ENCODE measurements at places on chromosomes 3 and 15.

DNA sequence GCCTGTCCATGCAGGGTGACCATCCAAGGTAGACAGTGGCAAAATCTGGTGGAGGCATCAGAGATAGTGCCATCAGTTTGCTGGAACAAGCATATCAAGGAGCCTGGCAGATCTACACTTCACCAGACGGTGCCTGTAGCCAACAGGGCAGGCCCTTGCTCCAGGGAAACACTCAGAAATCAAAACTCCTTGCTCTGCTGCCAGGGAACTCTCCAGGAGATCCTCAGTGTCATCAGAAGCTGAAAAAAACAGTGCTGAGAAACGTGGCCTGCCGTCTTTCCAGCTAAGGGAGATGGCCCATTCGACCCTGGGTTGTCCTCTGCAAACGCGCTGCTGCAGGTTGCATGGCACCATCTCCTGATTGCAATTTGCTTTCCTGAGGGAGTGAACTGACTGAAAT lies 30.5 kb upstream of the ATP13A3 start:
- no peaks in the 10 kb centered on the region for H3K36me3 ChIP-seq
- no peak overlapping the region for H3K4me3 ChIP-seq
- no peaks in the 10 kb centered on the region for H3K27me3 ChIP-seq
- no peak for DNase-seq

- DNase-seq = peak; percentile 27
- H3K27me3 ChIP-seq = no peaks in the 10 kb centered on the region
- H3K4me3 ChIP-seq = no peak overlapping the region
Observed at GRCh38 chr15:51322621-51323296, 15.6 kb downstream of the CYP19A1 start.

- H3K27me3 ChIP-seq = no peaks in the 10 kb centered on the region
- DNase-seq = no peak
Observed at GRCh38 chr3:4062621-4063020, 240.5 kb upstream of the SETMAR start.

- H3K36me3 ChIP-seq = peaks cover 15% of the 10 kb centered on the region
- H3K27ac ChIP-seq = peak overlapping the region; percentile 63
- no peaks in the 10 kb centered on the region for H3K27me3 ChIP-seq
- H3K4me3 ChIP-seq = no peak overlapping the region
- peaks cover 31% of the 10 kb centered on the region for H3K4me1 ChIP-seq
Observed at GRCh38 chr15:40787344-40787841, 17.6 kb downstream of the C15orf62 start.

- H3K4me3 ChIP-seq = no peak overlapping the region
- DNase-seq = peak; percentile 80
- no peaks in the 10 kb centered on the region for H3K27me3 ChIP-seq
- peaks cover 6% of the 10 kb centered on the region for H3K36me3 ChIP-seq
Observed at GRCh38 chr15:68272721-68273271, 4.7 kb upstream of the FEM1B start.
